Uterus (tissue), 4 donors: ENCODE measurements at places on chromosomes 4 and X.

- DNase-seq = no peak
Observed at GRCh38 chrX:68570598-68570997, 71.7 kb downstream of the YIPF6 start.

DNA sequence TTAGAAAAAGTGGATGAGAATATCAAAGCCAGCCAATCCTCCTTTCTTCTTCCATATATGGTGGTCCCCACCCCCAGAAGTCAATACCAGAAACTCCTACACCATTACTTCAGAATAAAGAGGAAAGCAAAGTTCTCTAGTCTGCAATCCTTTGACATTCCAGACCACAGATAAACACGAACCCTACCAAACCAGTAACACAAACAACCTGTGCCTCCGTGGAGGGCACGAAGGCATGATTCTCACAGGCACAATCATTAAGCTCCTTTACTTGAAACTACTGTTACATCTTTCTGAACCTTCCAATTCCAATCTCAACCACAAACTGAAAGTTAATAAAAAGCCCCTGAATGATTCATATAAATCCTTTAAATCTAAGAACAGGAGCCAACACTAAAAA lies 16.3 kb downstream of the MAML3 start:
- DNase-seq = no peak

DNA sequence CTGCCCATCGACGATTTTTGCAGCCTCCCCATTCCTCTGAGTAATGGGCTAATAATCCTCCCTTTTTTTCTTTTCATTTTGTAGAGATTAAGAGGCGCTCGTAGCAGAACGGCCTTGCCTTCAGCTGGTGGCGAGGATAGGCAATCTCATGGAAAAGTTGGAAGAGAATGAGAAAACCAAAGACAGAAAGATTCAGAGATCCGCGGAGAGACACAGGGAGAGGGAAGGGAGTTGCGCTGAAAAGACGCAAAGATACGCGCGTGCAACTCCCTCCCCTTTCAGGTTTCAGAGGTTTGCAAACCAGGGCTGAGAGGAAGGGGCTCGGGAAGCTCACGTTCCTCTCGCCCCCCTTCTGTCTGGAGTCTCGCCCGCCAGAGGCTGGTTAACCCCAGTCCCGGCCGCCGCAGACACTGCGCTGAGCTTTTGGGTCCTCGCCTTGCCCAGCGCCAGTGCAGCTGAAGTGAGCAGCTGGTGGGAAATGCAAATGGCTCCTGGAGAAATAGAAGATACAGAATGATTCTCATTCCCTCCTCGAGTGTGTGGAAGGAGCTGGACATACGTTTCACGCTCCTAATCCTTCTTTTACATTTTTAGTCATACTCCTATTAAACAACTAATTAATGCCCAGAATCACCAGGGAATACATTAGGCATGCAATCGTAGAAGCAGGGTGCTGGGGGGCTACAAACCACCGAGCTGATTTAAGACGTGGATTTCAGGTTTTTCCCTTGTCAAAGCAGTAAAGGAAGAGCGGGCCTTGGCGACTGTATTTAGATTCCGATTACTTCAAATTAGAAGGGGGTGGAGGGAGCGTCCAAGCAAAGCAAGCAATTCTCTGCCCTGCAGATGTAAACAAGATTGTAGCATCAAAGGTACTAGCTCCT lies 16.6 kb upstream of the PITX2 start:
- DNase-seq = no peak

DNA sequence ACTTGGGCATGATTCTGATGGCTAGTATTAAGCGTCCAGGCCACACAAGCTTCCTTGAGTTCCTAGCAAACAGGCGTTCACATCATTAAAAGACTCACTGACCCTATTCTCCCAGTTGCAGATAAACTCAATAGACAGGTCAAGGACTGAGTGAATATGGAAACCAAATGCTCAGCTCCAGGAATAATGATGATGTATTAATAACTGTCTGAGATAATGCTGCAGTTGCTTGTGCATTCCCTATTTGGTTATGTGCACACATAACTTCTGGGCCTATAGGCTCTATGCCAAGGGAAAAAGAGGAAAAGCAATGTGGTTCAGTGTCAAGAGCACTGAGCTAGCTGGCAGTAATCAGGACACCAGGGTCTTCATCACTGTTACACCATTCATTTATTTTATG lies 3.5 kb downstream of the RAB9B start:
- DNase-seq = no peak

- DNase-seq = peak; percentile 60
Observed at GRCh38 chrX:41085878-41086626, 807 bp downstream of the USP9X start.

DNA sequence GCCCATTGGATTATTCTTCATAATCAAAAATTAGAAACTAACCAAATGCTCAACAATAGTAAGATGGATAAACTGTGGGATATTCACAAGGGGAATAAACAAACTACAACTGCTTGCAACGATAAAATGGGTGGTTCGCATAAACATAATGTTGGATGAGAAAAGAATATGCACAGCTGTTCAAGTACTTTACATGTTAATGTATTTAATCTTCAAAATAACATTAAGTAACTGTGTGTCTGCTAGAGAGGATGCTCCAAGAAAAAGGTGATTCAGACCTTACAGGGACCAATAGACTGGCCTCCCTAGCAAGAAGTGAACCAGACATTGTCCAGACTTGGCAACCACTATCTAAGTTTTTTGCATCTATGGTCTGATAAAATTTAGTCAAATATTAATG lies 2.3 kb downstream of the PFKFB1 start:
- no peak for DNase-seq
